Karpas-422 (cell line): ENCODE measurements at places on chromosomes 13 and 19.

- DNase-seq, result no peak
Measured at GRCh38 chr13:50275392-50276063, 260.3 kb downstream of the KCNRG start.

- DNase-seq, result no peak
Measured at GRCh38 chr19:7224209-7224686, 70.0 kb downstream of the INSR start.

DNA sequence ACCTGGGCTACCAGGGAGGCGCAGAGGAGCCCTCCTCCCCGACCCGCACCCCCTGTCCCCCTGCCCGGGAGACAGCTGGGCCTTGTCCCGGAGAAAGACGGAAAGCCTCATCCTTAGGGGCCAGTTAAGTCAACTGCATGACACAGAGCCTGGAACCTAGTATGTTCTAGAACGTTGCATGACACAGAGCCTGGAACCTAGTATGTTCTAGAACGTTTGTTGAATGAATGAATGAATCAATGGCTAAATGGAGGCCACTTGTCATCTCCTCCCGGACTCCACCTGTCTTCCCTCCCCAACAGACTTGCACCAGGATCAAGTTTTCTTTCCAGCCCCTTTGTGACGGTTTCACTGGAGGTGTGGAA, 706 bp downstream of the SERP2 start:
- DNase-seq, result no peak

- DNase-seq, result no peak
Measured at GRCh38 chr13:42612021-42612765, 38.2 kb downstream of the TNFSF11 start.

- no peak for DNase-seq
Measured at GRCh38 chr19:10142701-10143375, 23.1 kb upstream of the EIF3G start.

- no peak for DNase-seq
Measured at GRCh38 chr13:19838865-19839275, 24.6 kb downstream of the ZMYM5 start.

DNA sequence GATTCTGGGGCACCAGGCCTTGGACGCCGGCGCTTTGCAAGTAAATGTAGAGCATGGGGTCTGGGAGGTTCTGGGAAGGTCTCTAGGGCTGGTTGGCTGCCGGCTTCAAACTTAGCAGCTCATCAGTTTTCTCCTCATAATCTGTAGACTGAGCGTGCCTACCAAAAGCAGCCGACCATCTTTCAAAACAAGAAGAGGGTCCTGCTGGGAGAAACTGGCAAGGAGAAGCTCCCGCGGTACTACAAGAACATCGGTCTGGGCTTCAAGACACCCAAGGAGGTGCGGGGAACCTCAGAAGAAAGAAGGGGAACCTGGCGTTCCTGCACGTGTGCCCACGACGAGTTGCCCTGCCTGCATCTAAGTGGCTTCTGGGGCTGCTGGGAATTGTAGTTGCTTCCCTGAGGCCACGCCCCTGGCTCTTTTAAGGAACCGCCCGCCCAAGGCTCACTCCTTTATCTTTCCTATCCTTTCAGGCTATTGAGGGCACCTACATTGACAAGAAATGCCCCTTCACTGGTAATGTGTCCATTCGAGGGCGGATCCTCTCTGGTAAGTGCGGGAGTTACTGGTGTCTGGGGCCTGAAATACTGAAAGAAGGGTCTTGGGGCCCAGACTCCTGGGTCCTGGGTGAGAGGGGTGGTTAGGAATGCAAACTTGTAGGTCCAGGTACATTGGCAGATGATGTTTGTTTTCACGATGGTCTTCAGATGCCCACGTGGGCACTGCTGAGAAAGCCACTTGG, 984 bp downstream of the RPS11 start:
- peak; percentile 94 for DNase-seq

- no peak for DNase-seq
Measured at GRCh38 chr19:11324748-11325389, 14.6 kb downstream of the RAB3D start.

- no peak for DNase-seq
Measured at GRCh38 chr13:113763961-113764792, 5.2 kb downstream of the TMEM255B start.

DNA sequence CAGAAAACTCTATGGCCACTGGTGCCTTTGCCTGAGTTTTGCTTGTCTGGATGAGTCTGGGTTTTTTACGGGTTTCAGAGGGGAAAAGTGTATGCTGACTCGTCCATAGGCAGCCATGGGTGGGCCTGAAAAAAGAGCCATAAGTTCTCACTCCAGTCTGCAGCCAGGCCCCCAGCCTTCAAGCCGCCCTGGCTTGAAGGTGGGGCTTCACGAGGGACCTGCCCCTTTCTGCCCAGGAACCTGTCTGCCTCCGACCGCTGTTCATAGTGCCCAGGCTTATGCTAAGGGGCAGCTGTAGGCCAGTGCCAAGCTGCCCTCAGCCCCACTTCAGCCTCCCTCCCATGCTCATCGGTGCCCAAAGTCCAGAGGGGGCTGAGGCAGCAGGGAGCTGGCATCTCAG, 385.2 kb downstream of the PCDH9 start:
- no peak for DNase-seq

DNA sequence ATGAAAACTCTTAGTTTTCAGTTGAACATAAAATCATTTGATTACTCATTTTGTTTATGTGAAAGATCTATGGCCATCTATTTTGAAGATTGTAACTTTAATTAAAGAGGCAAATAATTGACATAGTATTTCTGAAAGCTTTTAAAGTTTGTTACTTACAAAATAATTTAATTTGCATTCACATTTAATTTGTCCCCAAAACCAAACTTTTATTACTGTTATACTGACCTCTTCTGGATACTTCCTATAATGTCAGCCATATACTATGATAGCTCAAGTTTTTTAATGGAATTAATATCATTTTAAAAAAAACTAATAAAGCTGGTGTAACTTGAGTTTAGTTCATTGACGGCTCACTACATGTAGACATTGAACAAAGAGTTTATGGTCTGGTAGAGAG, 4.9 kb upstream of the SGCG start:
- peak; percentile 64 for DNase-seq
